ENCODE measurements at places on chromosomes 11 and 22.

- no peak for DNase-seq
Measured at GRCh38 chr11:122024278-122024677, 91.7 kb downstream of the BLID start.

- DNase-seq: peak; percentile 58
Measured at GRCh38 chr11:47857892-47858543, 9.9 kb upstream of the NUP160 start.

GRCh38 chr22:26512149-26512793 lies at the start of gene TFIP11:
TFIP11 (minus strand) TSS chr22:26512473; CDS start chr22:26510272, 2,201 bp downstream.
- peak; percentile 75 for DNase-seq

DNA sequence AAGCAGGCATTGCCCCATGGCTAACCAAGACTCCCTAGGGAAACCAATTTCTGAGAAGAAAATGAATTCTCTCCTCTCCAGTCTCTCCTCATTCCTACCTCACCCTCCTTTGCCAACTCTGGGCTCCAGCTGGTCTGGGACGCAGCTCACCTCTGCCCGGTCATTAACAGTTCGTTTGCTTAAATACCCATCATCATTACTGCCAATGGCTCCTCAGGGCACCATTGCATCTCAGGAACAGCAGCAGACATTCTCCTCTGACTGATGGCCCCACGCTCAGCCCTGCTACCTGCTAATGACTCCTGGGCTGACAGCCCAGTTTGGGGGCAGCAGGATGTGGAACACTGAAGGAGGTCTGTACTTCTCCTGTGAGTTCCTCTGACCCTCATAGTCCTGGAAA lies 462.0 kb downstream of the INSC start:
- no peak for DNase-seq

DNA sequence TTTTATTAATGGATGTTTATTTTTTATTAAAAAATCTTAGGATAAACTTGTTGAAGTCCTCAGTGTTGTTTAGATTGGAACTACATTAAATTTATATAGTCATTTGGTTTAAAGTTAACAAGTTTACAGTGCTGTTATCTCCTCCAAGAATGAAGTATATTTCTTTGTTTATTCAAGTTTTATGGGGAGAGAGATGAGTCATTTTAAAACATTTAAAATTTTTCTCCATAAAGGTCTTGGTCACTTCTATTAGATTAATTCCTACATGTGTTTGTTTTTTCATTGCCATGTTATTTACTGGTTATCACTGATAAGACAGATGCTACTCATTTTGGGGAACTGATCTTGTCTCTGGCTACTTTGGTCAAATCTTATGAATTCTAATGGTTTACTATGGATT lies 429.6 kb downstream of the METTL15 start:
- no peak for DNase-seq

DNA sequence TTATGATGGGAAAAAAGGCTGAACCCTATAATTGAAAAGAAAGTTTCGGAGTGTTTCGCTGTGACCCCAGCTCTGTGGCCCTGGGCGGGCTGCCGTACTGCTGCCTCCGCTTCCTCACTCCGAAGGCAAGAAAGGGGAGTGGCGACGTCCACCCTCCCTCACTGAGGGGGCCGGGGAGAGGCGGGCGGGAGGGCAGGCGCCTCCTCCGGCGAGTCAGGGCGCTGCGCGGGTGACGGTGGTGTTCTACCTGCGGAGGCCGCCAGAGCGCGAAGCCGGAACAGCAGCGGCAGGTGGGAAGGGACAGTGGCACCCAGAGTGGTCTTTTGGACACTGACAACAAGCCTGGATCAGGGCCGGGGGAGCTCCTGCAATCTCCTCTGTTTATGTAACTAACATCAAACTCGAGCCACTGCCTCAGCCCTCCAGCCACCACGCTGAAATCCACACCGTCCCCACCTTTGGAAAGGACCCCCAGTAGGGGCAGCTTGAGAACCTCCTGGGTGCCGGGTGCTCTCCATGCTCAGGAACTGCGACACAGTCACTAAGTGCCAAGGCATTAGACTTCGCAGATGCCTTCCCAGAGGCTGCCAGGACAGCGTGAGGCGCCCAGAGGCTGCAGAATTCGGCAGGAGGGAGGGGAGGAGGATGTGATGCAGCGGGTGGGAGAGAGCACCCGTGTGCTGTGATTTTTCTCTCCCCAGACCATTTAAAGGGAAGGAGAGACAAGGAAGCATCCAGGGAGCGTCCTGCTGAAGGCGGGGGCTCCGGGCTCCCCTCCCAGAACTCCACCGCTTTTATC lies 25.5 kb downstream of the BID start:
- no peak for DNase-seq

- no peak for DNase-seq
Measured at GRCh38 chr11:46475051-46475925, 83.7 kb upstream of the CHRM4 start.

All from memory B cell (primary cell).